Smooth muscle cell of trachea (primary cell): ENCODE measurements at places on chromosomes 11 and 22. TPM values are rescaled to one million over a fixed set of nuclear protein-coding genes. Genes with fewer than 3 reads are reported as not detected.

RAG2 gene
- total RNA-seq: not detected in 2 replicates

SCARF2 gene
- 25.2 and 38.2 TPM in 2 replicates for total RNA-seq

MMP13 gene
- total RNA-seq: not detected in 2 replicates

SVIP gene
- total RNA-seq: 1.8 and 5.1 TPM in 2 replicates

ANGPTL5 gene
- 0.66 and 1.3 TPM in 2 replicates for total RNA-seq

PIK3IP1 gene
- 37.1 and 55.1 TPM in 2 replicates for total RNA-seq

CD248 gene
- total RNA-seq: 341 and 371 TPM in 2 replicates

HPX gene
- total RNA-seq: 0.44 and 1.7 TPM in 2 replicates

PES1 gene
- 68.9 and 86.8 TPM in 2 replicates for total RNA-seq

UBE4A gene
- total RNA-seq: 47.6 and 48.0 TPM in 2 replicates

XRCC6 gene
- 298 and 490 TPM in 2 replicates for total RNA-seq

RIMBP3B gene
- 0.17 TPM in 1 of 2 replicates, not detected in the other for total RNA-seq

OR5L1 gene
- not detected in 2 replicates for total RNA-seq

CHST1 gene
- total RNA-seq: 0.15 and 0.17 TPM in 2 replicates

OTOG gene
- not detected in 2 replicates for total RNA-seq

ALDH3B1 gene
- total RNA-seq: 21.5 and 50.0 TPM in 2 replicates

ACAT1 gene
- total RNA-seq: 95.1 and 136 TPM in 2 replicates

FAM118A gene
- 19.8 and 30.1 TPM in 2 replicates for total RNA-seq

BRD1 gene
- total RNA-seq: 28.4 and 30.8 TPM in 2 replicates

ANO1 gene
- total RNA-seq: 0.83 TPM in 1 of 2 replicates, not detected in the other

GRAMD1B gene
- 3.1 and 4.5 TPM in 2 replicates for total RNA-seq

ARHGAP20 gene
- total RNA-seq: 13.8 and 16.0 TPM in 2 replicates

CDC45 gene
- total RNA-seq: 3.0 and 12.2 TPM in 2 replicates

UQCR10 gene
- 69.5 and 84.6 TPM in 2 replicates for total RNA-seq

MAP4K2 gene
- 9.6 and 18.0 TPM in 2 replicates for total RNA-seq

NUDT22 gene
- total RNA-seq: 62.4 and 66.0 TPM in 2 replicates

ANKK1 gene
- total RNA-seq: 0.15 and 0.17 TPM in 2 replicates

TIGD3 gene
- under 0.01 TPM in 1 of 2 replicates, not detected in the other for total RNA-seq

AP5B1 gene
- 7.1 and 10.6 TPM in 2 replicates for total RNA-seq

KRTAP5-1 gene
- total RNA-seq: not detected in 2 replicates

SERPIND1 gene
- total RNA-seq: 0.17 TPM in 1 of 2 replicates, not detected in the other

NDUFS3 gene
- 54.7 and 91.9 TPM in 2 replicates for total RNA-seq

SYT7 gene
- total RNA-seq: 12.1 and 22.7 TPM in 2 replicates

OR4A16 gene
- total RNA-seq: not detected in 2 replicates

TMPRSS4 gene
- not detected in 2 replicates for total RNA-seq
